RCC 7860 (cell line): ENCODE measurements at places on chromosomes 3 and 15.
A peak's percentile ranks its signal among the peaks of the same experiment; 100 is the strongest.

GRCh38 chr15:74377831-74378766, 10.7 kb upstream of the CYP11A1 start:
- no peak for DNase-seq

GRCh38 chr15:60079210-60079609, 75.1 kb downstream of the FOXB1 start:
- DNase-seq: no peak

GRCh38 chr3:55446850-55447249, 40.3 kb downstream of the WNT5A start:
- DNase-seq: no peak

- no peak for DNase-seq
Observed at GRCh38 chr3:162368417-162368816, 871.8 kb downstream of the OTOL1 start.

DNA sequence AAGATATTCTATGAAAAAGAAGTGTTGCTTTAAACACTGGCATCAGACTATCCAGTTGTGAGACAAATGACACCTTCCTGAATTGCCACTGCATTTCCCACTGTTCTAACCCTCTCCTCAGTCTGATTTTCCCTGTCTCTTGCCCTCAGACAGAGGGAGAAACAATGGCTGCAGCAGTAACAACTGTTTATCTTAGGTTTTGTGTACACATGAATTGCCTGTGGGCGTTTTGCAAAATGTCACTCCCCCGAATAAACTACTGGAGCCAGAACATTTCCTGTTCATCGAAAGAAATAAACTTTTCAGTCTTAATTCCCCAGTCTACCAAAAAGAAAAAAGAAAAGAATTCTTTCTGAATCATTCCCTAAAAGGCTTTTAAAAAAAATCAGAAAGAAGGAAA, 155.1 kb downstream of the MAGI1 start:
- DNase-seq: no peak

DNA sequence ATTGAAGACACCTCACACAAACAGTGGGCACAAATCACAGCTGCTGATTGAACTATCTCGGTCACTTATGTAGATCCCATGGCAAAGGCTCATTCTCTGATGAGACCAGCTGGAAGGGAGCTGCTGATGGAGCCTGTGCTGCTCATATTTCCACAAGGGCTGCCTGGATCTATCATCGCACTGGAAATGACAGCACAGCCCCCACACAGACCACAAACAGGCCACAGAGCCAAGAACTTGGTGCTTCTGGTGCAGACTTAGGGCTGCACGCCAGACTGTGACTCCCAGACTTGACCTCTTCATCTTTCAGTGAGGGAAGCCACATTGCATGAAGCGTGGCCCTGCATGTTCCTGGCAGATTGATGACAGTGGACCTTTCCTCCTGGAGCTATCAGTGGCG, 197.6 kb downstream of the MINAR1 start:
- peak; percentile 15 for DNase-seq

- DNase-seq: peak; percentile 35
Observed at GRCh38 chr3:173465112-173465511, 67.6 kb downstream of the NLGN1 start.

- no peak for DNase-seq
Observed at GRCh38 chr3:30609930-30610701, 3.7 kb downstream of the TGFBR2 start.

- no peak for DNase-seq
Observed at GRCh38 chr3:195531683-195532082, 11.4 kb downstream of the PPP1R2 start.

- no peak for DNase-seq
Observed at GRCh38 chr3:1666865-1667264, 431.8 kb upstream of the CNTN4 start.

- DNase-seq: no peak
Observed at GRCh38 chr3:33060609-33061337, 36.2 kb downstream of the GLB1 start.
